Renal pelvis (tissue), 12 donors: ENCODE measurements at places on chromosomes 6 and 20.
A peak's percentile ranks its signal among the peaks of the same experiment; 100 is the strongest.

GRCh38 chr6:28838289-28838633 is 85.5 kb downstream of the TRIM27 start:
- DNase-seq: peak; percentile 83

DNA sequence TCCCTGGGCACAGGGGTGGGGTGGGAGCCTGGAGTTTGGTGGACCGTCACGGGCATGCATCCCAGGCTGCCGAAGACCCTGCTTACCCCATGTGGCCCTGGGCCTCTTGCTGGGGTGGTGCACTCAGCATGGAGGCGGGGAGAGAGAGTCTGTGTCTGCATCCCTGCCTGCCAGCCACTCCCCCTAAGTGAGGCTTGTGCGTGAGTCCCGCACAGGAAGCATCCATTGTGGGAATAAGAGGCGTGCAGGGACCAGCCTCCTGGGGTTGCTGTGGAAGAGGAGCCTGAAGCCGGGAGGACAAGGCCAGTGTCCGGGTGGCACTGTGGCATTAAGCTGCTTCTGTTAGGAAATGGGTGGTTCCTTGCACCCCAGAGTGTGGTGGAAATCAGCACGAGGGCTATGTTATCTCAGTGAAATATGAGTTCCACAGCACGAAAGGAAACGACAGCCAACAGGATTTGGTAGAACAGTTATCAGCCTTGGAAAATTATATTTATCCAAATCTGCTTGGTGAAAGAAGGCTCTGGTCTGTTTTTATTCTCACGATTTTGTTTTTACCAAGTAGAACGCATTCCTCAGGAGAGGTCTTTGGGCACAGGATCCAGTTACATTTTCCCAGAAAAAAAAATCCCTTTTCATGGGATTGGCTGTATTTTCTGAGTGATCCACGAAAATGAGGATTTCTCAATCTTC is 35.7 kb downstream of the CDH4 start:
- DNase-seq: no peak

GRCh38 chr20:47791084-47791599 is 5.9 kb upstream of the SULF2 start:
- no peak for DNase-seq

GRCh38 chr6:34189806-34190503 is 44.1 kb upstream of the GRM4 start:
- DNase-seq: no peak

GRCh38 chr6:106125925-106126435 is 39.8 kb downstream of the PRDM1 start:
- no peak for DNase-seq

GRCh38 chr6:38311201-38311600 is 328.5 kb downstream of the BTBD9 start:
- no peak for DNase-seq

DNA sequence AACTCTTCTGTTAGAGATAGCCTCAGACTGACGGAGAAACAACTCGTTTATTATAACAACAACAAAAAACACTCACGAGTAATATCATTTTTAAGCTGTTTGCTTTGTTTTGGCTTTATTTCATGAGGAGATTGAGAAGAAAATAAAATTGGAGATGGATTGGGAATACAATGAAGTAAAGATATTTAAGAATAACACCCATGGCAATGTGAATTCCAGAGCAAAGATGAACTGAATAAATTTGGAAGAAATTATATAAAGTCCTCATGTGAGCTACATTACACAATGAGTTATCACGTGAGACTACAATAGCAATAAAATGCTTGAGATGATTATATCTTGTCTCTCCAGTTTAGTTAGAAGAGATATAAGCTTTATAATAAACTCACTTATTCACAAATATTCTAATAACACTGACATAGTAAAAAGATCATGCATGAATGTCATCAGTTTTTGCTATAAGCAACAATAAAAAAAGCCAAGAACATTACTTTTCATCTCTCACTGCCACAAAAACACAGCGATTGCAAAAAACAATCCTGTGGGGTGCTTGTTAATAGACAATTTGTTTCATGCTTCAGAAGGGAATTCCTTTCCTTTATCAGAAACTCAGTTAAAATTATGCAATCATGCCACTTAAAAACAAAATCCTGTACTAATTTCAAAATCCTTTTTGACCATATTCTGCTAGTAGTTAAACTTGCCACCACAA is 696.7 kb upstream of the MARCKS start:
- no peak for DNase-seq

DNA sequence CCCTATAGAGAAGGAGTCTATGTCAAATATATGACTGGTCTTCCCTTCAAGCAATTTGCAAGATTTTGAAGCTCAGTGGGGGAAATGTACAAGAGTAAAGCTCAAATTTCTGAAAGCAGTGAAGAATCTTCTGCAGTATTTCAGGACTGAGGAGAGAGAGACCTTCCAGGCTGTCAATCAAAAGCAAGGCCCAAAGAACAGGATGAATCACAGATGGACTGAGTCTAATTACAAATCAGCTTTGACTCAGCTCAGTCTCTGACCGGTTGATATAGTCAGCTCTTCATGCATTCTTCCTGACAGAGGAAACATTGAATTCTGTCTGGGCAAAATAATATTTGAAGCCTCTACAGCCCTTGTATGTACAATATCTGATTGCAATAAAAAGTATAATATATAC is 7.7 kb upstream of the HTR1B start:
- no peak for DNase-seq

GRCh38 chr6:7126754-7127153 is 19.0 kb downstream of the RREB1 start:
- DNase-seq: no peak

GRCh38 chr6:166903027-166903426 is 53.3 kb downstream of the RNASET2 start:
- DNase-seq: no peak

DNA sequence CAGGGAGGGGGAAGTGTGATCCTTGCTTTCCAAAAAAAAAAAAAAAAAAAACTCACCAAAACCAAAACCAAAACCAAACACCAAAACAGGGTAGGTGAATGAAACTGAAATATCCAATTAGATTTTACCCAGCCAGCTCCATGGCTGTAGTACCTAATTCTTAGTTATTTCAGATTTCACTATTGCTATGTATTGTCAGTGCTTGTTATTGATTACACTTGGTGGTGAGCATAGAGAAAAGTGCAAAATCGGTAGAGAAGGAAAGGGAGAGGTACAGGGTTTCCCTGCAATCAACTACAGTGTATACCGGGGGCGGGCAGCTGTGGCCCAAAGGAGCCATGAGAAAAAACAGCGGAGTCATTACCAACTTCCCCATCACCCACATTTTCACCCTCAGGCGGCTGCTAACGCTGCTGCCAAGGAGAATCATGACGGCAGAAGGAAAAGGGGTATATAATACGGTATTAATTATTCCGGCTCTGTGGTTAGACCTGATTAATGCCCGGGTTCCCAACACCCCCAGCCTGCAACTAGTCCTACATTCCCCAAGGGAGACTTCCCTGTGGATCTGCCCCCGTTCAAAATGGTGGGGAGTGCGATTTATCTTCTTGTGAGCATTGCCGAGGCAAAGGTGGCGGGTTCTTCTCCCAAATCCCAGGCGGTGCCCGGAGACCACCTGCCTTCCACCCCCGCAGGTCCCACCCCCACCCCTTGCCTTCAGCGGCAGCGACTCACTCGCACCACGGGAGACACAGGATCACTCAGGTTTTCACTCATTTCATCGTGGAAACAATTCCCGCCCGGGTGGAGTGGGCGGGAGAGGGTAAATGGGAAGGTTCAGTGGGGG is at the start of gene C6orf62:
C6orf62 (minus strand) TSS at position 30 of the 847 bp plus-strand sequence. CDS start 486 bp downstream, outside the sequence.
- DNase-seq: no peak

DNA sequence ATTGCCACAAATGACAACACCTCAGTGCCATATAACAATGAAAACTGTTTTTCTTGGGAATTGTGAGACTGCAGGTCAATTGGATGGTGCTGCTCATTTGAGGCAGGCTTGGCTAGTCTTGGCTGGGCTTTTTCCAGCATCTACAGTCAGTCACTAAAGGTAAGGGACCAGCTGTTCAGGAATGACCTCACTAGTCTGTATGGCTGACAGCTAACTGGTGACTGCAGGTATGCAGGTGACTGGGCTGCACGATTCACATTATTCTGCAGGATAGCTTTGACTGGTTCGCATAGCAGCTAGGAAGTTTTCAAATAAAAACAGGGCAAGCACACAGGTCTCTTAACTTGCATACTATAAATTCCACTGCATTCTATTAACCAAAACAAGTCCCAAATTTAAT is 22.1 kb upstream of the HMGCLL1 start:
- DNase-seq: no peak

- DNase-seq: no peak
These were observed 59.5 kb downstream of the SMOC2 start for GRCh38 chr6:168500519-168500918.

GRCh38 chr20:58852543-58853271 is at the start of gene GNAS:
Gene GNAS, plus strand, starts transcription at chr20:58852716.
- peak; percentile 67 for DNase-seq

DNA sequence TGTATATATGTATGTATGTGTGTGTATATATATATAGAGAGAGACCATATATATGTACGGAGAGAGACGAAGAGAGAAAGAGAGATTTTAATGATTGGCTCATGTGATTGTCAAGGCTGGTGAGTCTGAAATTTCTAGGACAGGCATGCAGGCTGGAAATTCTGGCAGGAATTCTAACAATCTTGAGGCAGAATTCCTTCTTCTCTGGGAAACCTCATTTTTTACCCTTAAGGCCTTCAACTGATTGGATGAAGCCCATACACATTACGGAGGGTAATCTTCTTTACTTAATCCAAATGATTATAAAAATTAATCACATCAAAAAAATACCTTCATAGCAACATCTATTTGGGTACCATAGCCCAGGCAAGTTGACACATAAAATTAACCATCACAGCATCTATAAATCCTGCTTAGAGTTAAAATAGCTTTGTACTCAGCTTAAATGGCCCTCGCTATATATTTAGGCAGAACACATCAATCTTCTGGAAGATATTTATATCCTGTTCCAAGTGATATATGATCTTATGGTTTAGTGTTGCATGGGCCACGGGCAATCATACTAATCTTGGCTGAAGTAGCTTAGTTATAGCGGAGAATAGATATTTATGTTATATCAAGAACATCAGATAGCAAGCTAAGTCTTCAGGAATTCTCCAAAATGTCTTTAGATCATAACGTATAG is 36.6 kb downstream of the ABRACL start:
- no peak for DNase-seq

GRCh38 chr6:854406-855118 is 161.6 kb upstream of the EXOC2 start:
- peak; percentile 36 for DNase-seq

- DNase-seq: no peak
These were observed 82.6 kb upstream of the PREP start for GRCh38 chr6:105485456-105485855.

GRCh38 chr20:4951299-4951698 is 50.0 kb downstream of the SLC23A2 start:
- no peak for DNase-seq

GRCh38 chr20:31838646-31839292 is 6.6 kb downstream of the FOXS1 start:
- no peak for DNase-seq

DNA sequence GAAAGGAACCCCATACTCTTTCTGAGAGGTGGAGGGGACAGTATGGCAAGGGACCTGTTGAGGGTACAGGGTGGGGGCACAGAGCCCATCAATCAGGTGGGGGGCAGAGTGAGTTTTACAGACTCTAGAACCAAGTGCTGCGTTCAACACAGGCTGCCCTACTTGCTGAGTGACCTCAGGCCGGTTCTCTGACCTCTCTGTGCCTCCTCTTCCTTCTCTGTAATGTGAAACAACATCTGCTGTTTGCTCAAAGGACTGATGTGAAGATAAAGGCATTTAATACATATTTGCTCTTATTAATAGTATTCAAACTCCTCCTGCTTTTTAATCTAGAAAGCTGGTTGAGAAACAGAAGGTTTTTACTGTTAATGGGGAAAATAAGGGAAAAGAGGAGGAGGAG is 25.9 kb upstream of the APMAP start:
- DNase-seq: no peak

GRCh38 chr20:53841741-53842140 is 228.7 kb downstream of the BCAS1 start:
- DNase-seq: no peak

DNA sequence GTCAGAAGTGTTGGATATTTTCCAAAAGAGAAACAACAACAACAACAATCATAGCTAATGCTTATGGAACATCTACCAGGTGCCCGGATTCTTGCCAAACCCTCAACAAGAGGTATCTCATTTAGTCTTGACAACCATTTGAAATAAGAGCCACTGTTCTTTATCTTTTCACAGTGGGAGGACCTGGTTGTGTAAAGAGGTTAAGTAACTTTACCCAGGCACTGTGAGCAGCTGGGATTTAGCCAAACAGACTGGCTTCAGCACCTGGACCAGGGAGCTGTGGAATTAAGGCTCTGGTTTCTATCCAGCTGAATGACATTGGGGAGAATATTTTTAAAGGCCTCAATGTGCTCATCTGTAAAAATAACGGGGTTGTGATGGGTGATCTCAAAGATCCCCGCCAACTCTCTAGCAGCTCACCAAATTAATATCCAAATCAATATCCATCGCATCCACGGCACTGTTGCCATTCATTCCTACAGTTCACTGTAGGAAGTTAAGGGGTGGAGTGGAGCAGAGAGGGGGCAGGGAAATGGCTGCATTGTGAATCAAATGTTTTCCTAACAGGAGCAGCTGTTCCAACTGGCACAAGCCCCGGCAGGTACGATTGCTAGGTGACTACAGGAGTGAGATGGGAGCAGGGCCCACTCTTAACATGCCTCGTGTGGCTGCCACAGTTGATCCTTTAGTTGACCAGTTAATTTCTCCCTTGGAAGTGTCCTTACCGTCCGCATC is 61.8 kb downstream of the GCNT2 start:
- no peak for DNase-seq

GRCh38 chr20:20251836-20252235 is 116.1 kb upstream of the INSM1 start:
- peak; percentile 15 for DNase-seq

DNA sequence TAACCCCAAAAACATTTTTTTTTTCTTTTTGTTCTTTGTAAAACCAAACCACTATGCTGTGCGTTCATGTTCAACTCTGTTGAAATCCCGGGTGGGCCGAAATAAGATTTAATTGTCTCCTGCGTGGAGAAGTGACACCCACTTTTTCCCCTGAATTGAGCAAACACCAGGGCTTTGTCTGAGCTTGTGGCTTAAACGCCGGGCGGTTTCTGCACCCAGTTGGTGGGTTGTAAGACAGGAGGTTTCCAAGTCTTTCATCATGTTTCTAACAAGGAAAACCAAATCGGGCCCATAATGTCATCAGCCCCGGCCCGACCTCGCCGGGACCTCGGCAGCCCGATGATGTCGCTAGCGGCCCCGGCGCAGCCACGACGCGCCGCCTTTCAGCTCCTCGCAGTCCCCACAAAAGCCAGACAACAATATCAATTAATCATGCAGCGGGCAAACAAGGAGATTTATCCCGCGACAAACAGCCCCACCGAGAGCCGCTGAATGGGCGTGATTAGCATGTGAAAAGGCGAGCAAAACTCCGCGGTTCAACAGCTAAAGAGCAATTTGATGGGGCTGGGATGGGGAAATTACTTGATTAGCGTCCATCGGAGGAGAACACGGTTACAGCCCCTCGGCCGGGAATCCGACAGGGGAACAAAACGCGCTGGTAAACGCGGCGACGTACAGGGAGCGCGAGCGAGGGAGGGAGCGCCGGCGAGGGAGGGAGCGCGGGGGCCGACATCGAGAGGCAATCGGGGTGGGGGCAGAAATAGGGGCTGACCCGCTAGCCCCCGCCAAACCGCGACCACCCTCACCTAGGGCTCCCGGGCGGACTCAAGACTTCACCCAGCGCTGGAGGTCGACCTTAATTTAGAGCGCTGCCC is 5.3 kb downstream of the LINC00237 start:
- no peak for DNase-seq

- no peak for DNase-seq
These were observed 17.6 kb upstream of the SGK2 start for GRCh38 chr20:43541214-43541613.
